A549 treated with Mapracorat at 1 μM for 4 hours (cell line): ENCODE measurements at places on chromosomes 11 and 22. TPM values are rescaled to one million over a fixed set of nuclear protein-coding genes. Genes with fewer than 3 reads are reported as not detected.

JHY gene
- total RNA-seq, result 3.0 to 3.8 TPM (median 3.7 TPM) in 5 replicates

PRR33 gene
- total RNA-seq, result not detected in 5 replicates

LRRC4C gene
- total RNA-seq, result not detected in 5 replicates

MCM5 gene
- total RNA-seq, result 62.7 to 104 TPM (median 87.7 TPM) in 5 replicates

C22orf42 gene
- total RNA-seq, result not detected in 5 replicates

TTC17 gene
- 26.3 to 30.0 TPM (median 28.8 TPM) in 5 replicates for total RNA-seq

SLC22A12 gene
- not detected in 5 replicates for total RNA-seq

BTG4 gene
- total RNA-seq, result 0.21 to 0.26 TPM in 2 of 5 replicates, not detected in the others

SHISAL1 gene
- total RNA-seq, result 3.1 to 3.9 TPM (median 3.4 TPM) in 5 replicates

ZDHHC8 gene
- total RNA-seq, result 23.7 to 38.6 TPM (median 33.0 TPM) in 5 replicates

MMP1 gene
- total RNA-seq, result 0.42 to 1.1 TPM (median 0.79 TPM) in 5 replicates

CHRM1 gene
- total RNA-seq, result 0.06 to 0.21 TPM (median 0.10 TPM) in 5 replicates

HBG2 gene
- total RNA-seq, result not detected in 5 replicates

KRTAP5-3 gene
- total RNA-seq, result not detected in 5 replicates

UBE2L6 gene
- total RNA-seq, result 34.7 to 42.5 TPM (median 39.8 TPM) in 5 replicates

LUZP2 gene
- total RNA-seq, result not detected in 5 replicates

MYEOV gene
- total RNA-seq, result 101 to 124 TPM (median 121 TPM) in 5 replicates

CLCF1 gene
- total RNA-seq, result 33.6 to 42.2 TPM (median 40.3 TPM) in 5 replicates

TSPAN32 gene
- total RNA-seq, result not detected in 5 replicates

SYT12 gene
- 12.6 to 22.3 TPM (median 19.9 TPM) in 5 replicates for total RNA-seq

RIMBP3C gene
- 0.13 to 0.22 TPM (median 0.15 TPM) in 4 of 5 replicates, not detected in the other for total RNA-seq

CCDC73 gene
- 0.05 TPM in 1 of 5 replicates, not detected in the others for total RNA-seq

SAA1 gene
- total RNA-seq, result 1.5 to 2.6 TPM (median 2.1 TPM) in 5 replicates

SAA4 gene
- not detected in 5 replicates for total RNA-seq

CCDC179 gene
- total RNA-seq, result not detected in 5 replicates
